ENCODE measurements at places on chromosomes 7 and 10. TPM values are rescaled to one million over a fixed set of nuclear protein-coding genes. Genes with fewer than 3 reads are reported as not detected.

DNA sequence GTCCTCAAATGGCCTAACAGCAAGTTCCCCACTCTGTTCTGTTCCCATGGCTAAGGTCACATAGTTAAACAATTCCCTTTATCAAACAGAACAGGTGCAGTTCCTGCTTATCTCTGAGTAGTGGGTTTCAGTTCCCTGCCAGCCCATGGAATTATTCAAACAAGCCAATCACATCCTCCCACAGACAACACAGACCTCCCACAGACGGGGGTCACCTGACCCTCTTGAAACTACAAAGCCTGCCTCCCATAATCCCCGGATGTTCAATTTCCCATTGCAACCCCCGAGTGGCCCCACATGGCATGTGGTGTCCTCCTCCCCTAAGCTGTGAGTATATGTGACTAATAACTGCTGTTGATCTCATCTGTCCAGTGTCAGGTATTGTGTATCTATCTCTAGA, 64.1 kb downstream of the TMEM168 start:
- H3K27me3 ChIP-seq, result no peaks in the 10 kb centered on the region
- H3K27ac ChIP-seq, result no peak overlapping the region
- H3K4me3 ChIP-seq, result no peak overlapping the region
- DNase-seq, result no peak
- no peaks in the 10 kb centered on the region for H3K4me1 ChIP-seq
- no peaks in the 10 kb centered on the region for H3K36me3 ChIP-seq

The COBL gene
- 0.66 TPM for total RNA-seq

DNA sequence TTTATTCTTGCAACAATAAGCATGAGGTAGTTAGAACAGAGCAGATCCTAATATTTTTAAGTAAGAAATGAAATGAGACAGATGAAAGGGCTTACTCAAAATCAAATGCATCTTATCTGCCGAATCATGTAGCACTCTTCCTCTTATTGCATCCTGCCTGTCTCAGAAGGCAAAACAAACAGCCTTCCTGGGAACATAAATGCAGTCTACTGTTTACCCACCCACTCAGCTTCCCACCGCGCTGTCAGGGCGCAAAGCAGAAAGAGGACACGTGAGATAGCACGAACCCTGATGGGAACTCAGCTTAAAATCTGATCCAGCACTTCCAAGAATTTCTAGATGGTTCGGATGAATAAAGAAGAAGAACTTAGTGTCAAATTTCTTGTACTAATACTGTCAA, 114.4 kb upstream of the CDK1 start:
- DNase-seq, result peak; percentile 9
- H3K36me3 ChIP-seq, result no peaks in the 10 kb centered on the region
- no peak overlapping the region for H3K27ac ChIP-seq
- no peaks in the 10 kb centered on the region for H3K4me1 ChIP-seq

GRCh38 chr10:59276919-59277318, 85.4 kb downstream of the FAM13C start:
- H3K4me1 ChIP-seq, result no peaks in the 10 kb centered on the region
- no peak for DNase-seq
- H3K27me3 ChIP-seq, result no peaks in the 10 kb centered on the region
- no peak overlapping the region for H3K27ac ChIP-seq
- no peaks in the 10 kb centered on the region for H3K36me3 ChIP-seq

The ARHGAP21 gene
- total RNA-seq, result 23.7 TPM

- H3K4me3 ChIP-seq, result no peak overlapping the region
- peaks cover 10% of the 10 kb centered on the region for H3K4me1 ChIP-seq
- peak overlapping the region; percentile 19 for H3K27ac ChIP-seq
- no peaks in the 10 kb centered on the region for H3K36me3 ChIP-seq
These were observed 9.3 kb downstream of the NOD1 start for GRCh38 chr7:30469303-30469702.

- H3K27ac ChIP-seq, result no peak overlapping the region
- no peak overlapping the region for H3K4me3 ChIP-seq
- no peaks in the 10 kb centered on the region for H3K4me1 ChIP-seq
- no peaks in the 10 kb centered on the region for H3K27me3 ChIP-seq
- no peak for DNase-seq
- peaks cover 20% of the 10 kb centered on the region for H3K36me3 ChIP-seq
These were observed 84.0 kb downstream of the ORC5 start for GRCh38 chr7:104123786-104124185.

The TMEM270 gene
- total RNA-seq, result 0.09 TPM

The MRLN gene
- 0.47 TPM for total RNA-seq

The ADCYAP1R1 gene
- 0.61 TPM for total RNA-seq

- no peak overlapping the region for H3K27ac ChIP-seq
- no peaks in the 10 kb centered on the region for H3K36me3 ChIP-seq
- no peak overlapping the region for H3K4me3 ChIP-seq
- no peak for DNase-seq
- no peaks in the 10 kb centered on the region for H3K27me3 ChIP-seq
These were observed 25.4 kb downstream of the TLL2 start for GRCh38 chr10:96488161-96488935.

The DEPP1 gene
- 12.2 TPM for total RNA-seq

DNA sequence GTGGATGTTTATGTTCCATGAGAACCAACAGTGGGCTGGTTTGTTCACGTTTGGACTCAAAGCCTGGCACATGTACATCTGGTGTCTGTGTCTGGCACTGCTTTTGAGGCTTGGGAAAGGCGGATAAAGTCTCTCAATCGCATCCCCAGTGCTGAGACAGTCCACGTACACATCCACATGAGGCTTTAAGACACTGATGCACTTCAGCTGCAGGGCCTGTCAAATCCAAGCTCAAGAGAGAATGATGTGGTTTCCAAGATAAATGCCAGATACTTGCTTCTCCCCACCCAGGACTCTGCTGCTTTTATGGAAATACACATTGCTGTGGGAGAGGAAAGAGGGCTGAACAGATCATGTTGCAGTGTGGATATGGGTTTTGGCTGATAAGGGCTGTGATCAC, 178.4 kb downstream of the ADARB2 start:
- no peaks in the 10 kb centered on the region for H3K36me3 ChIP-seq
- no peak for DNase-seq
- no peak overlapping the region for H3K4me3 ChIP-seq
- H3K27me3 ChIP-seq, result no peaks in the 10 kb centered on the region

- no peaks in the 10 kb centered on the region for H3K27me3 ChIP-seq
- H3K4me3 ChIP-seq, result peak overlapping the region; percentile 72
- peaks cover 10% of the 10 kb centered on the region for H3K4me1 ChIP-seq
These were observed 107.5 kb downstream of the ELMO1 start for GRCh38 chr7:37341033-37341630.

The ODAD2 gene
- 0.76 TPM for total RNA-seq

- H3K4me3 ChIP-seq, result no peak overlapping the region
- no peaks in the 10 kb centered on the region for H3K27me3 ChIP-seq
- H3K36me3 ChIP-seq, result peaks cover 28% of the 10 kb centered on the region
- DNase-seq, result no peak
These were observed 6.5 kb upstream of the ERLIN1 start for GRCh38 chr10:100192350-100192749.

The HTR7 gene
- 0.14 TPM for total RNA-seq

DNA sequence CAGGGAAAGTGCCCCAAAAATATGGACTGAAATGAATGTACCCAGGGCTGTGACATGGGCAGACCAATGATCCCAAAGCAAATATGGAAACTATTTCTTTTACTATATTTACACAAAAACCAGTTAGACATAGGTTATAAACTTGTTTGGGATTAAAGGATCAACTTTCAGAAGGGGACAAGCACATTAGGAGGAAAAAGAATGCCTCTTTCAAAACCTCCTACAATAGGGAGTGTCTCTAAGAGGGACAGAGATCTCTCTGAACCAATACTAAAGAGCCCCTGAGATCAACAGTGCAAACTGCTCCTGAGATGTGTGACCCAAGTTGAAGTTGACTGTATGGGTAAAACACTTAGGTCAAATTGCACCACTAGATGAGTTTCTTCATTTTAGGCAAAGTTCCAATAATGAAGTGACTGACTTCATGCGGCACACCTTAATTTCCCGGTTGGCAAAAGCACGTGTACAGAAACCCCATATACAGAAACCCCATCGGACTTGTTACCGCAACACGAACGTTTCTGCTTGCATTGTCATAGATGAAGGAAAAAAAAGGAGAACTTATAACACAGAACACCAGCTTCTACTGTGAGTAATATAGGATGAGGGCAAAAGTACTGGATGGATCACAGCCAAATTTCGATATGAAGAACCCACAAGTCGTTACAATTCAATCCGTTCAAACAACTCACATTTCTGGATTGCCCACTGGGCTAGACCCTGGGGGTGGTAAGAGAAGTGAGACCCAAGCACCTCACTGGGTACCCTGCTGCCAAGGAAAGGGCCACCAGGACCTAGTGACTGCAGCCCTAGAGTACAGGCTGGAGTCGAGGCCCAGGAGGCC, 4.3 kb downstream of the SVIL start:
- no peaks in the 10 kb centered on the region for H3K4me1 ChIP-seq
- no peaks in the 10 kb centered on the region for H3K36me3 ChIP-seq

The VAX1 gene
- total RNA-seq, result not detected

DNA sequence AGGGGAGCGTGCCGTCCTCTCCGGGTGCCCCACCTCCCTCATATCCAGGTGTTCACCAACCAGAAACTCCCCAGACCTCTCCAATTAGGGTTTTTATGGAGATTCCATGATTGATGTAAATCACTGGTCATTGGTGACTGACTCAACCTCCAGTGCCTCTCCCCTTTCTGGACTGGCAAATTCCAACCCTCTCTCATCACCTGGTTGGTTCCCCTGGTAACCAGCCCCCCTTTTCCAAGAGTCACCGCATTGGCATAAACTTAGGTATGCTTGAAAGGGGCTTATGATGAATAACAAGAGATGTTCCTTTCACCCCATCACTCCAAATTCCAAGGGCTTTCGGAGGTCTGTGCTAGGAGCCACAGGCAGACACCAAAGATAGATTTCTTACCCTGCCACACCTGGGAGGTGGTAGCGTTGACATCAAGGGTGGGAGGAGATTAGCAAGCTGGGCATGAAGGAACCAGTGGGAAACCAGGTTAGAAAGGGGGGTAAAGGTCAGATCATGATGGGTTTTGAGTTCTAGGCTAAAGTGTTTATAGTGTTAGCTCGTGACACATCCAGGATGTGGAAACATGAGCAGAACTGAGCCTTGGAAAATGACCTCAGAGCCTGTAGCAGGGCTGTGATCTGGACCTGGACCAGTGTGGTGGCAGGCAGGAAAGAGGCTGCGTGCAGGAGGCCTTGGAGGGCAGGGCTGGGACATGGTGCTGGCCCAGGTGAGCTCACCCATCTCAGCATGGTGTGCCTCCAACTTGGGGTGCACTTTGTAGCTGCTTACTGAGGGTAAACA, 45.1 kb downstream of the CAMK1D start:
- H3K27me3 ChIP-seq, result no peaks in the 10 kb centered on the region
- H3K27ac ChIP-seq, result no peak overlapping the region
- no peak overlapping the region for H3K4me3 ChIP-seq
- H3K4me1 ChIP-seq, result peaks cover 12% of the 10 kb centered on the region

GRCh38 chr7:70893422-70893821, 238.5 kb upstream of the GALNT17 start:
- H3K27me3 ChIP-seq, result no peaks in the 10 kb centered on the region
- H3K4me1 ChIP-seq, result peaks cover 2% of the 10 kb centered on the region
- H3K27ac ChIP-seq, result no peak overlapping the region

GRCh38 chr7:390761-391410, 100.9 kb downstream of the FOXL3 start:
- no peak overlapping the region for H3K4me3 ChIP-seq
- no peak for DNase-seq
- H3K36me3 ChIP-seq, result no peaks in the 10 kb centered on the region
- no peaks in the 10 kb centered on the region for H3K4me1 ChIP-seq
- H3K27me3 ChIP-seq, result no peaks in the 10 kb centered on the region

- no peaks in the 10 kb centered on the region for H3K4me1 ChIP-seq
- H3K4me3 ChIP-seq, result no peak overlapping the region
- no peak overlapping the region for H3K27ac ChIP-seq
- no peaks in the 10 kb centered on the region for H3K36me3 ChIP-seq
- no peaks in the 10 kb centered on the region for H3K27me3 ChIP-seq
These were observed 130.4 kb downstream of the HIBADH start for GRCh38 chr7:27532314-27532713.

DNA sequence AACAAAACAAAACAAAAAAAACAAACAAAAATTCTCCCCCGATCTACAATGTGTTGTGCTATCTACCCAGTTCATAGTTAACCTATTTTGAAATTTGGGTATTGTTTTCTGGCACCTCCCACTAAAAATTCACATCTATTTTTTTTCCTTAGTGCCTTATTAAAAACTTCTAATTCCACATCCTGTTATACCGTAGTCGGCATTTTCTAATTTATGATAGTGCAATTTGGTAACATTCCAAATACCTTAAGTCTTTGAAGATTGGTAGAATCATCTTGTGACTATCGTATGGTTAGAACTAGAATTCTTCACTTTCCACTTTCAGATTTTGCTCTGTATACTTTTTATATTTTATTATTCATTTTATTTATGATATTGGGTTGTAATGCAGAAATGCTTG, 4.5 kb upstream of the NRG3 start:
- no peaks in the 10 kb centered on the region for H3K4me1 ChIP-seq
- no peaks in the 10 kb centered on the region for H3K36me3 ChIP-seq
- H3K4me3 ChIP-seq, result no peak overlapping the region

DNA sequence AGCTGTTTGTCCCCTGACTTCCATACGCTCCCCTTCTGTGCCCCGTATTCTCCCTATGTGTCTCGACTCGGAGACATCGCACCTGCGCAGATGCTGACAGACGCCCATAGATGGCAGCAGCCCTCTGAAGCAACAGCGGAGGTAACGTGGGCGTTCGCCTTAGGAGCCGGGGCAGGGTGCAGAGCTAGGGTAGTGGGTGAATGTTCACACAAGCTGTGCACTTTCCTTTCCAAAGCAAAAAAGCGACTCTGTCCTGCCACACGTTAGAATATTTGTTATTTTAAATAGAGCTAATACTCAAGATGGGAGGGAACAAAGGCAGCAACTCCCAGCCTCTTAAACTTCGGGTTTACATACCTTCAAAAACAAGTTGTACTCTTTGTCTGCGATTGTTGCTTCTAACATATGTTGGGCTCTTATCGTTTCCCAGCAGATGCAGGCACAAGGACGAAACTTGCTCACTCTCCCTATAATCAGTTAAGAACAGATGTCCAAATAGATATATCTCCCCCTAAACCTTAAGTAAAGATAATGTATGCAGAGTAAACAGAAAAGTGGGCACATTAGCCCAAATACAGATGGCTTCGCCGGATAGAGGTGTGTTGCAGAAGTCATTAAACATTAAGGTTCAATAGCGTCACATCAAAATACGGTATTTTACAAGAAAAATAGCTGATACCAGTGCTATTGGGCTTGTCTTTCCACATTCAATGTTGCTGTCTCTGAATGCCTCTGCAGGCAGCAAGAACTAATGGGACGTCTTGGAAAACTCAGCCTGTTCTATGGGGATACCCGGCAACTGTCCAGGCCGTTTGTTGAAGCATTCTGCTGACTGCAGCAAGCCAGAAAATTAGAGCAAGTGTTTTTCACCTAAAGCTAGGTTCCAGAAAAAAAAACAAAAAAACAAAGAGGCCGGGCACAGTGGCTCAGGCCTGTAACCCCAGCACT, 340.3 kb upstream of the PRKCQ start:
- no peak overlapping the region for H3K4me3 ChIP-seq
- H3K27me3 ChIP-seq, result no peaks in the 10 kb centered on the region
- H3K36me3 ChIP-seq, result no peaks in the 10 kb centered on the region

The HOXA6 gene
- 0.33 TPM for total RNA-seq

The MACC1 gene
- total RNA-seq, result 2.2 TPM

- no peak for DNase-seq
- no peaks in the 10 kb centered on the region for H3K4me1 ChIP-seq
- H3K27me3 ChIP-seq, result no peaks in the 10 kb centered on the region
- peaks cover 15% of the 10 kb centered on the region for H3K36me3 ChIP-seq
- no peak overlapping the region for H3K4me3 ChIP-seq
These were observed 51.0 kb downstream of the FBXW4 start for GRCh38 chr10:101644002-101644401.

- H3K27me3 ChIP-seq, result no peaks in the 10 kb centered on the region
- H3K27ac ChIP-seq, result no peak overlapping the region
- no peak overlapping the region for H3K4me3 ChIP-seq
- H3K4me1 ChIP-seq, result no peaks in the 10 kb centered on the region
- H3K36me3 ChIP-seq, result no peaks in the 10 kb centered on the region
- no peak for DNase-seq
These were observed 111.5 kb upstream of the AHR start for GRCh38 chr7:17186745-17187530.

All from thymus (tissue), 14 donors.